ENCODE measurements at places on chromosomes 11 and 22.

- no peak for DNase-seq
Observed at GRCh38 chr22:39153220-39153717, 789 bp upstream of the CBX7 start.

- DNase-seq = no peak
Observed at GRCh38 chr11:102323542-102324251, 6.4 kb downstream of the BIRC3 start.

DNA sequence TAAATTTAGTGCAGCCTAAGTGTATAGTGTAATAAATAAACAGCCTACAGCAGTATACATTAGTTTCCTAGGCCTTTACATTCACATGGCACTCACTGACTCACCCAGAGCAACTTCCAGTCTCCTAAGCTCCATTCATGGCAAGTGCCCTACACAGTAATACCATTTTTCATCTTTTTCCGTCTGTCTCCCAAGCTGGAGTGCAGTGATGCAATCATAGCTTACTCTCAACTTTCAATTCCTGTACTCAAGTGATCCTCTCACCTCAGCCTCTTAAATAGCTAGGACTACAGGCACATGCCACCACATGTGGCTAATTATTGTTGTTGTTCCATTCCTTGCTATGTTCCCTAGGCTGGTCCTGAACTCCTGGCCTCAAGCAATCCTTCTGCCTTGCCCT lies 54.4 kb downstream of the FCHSD2 start:
- DNase-seq = no peak

- no peak for DNase-seq
Observed at GRCh38 chr11:27412192-27412691, 49.2 kb upstream of the CCDC34 start.

- DNase-seq = no peak
Observed at GRCh38 chr11:61912530-61912898, 4.9 kb downstream of the RAB3IL1 start.

- no peak for DNase-seq
Observed at GRCh38 chr22:46701262-46701661, 36.8 kb downstream of the CERK start.

- DNase-seq = no peak
Observed at GRCh38 chr22:37193629-37194191, 5.7 kb upstream of the C1QTNF6 start.

- peak; percentile 35 for DNase-seq
Observed at GRCh38 chr22:38843657-38844314, at the start of gene NPTXR. TSS of gene NPTXR (minus strand) at chr22:38844028.

DNA sequence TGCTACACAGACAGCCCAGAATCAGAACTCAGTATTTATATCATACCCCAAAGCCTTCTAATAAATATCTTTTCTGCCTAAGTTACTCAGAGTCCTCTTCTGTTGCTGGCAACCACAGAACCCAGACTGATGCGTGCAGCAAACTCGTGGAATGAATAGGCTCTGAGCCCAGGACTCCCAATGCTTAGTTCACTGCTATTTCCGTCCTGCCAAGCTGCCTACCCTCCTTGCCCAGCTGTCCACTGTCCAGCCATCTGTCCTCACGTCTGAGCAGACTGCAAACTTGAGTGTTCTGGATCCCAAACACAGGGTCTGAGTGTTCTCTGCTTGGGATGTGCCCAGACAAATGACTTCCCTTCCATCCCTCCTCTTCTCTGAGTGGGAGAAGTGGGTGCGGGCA lies 19.4 kb downstream of the PTPN5 start:
- DNase-seq = no peak

GRCh38 chr11:6319001-6319703 lies 1.1 kb downstream of the CAVIN3 start:
- no peak for DNase-seq

GRCh38 chr11:104510169-104510568 lies 346.2 kb upstream of the PDGFD start:
- no peak for DNase-seq

GRCh38 chr22:42608823-42609361 lies 5.8 kb downstream of the POLDIP3 start:
- DNase-seq = no peak

GRCh38 chr22:26494506-26494905 lies 10.8 kb downstream of the SRRD start:
- no peak for DNase-seq

DNA sequence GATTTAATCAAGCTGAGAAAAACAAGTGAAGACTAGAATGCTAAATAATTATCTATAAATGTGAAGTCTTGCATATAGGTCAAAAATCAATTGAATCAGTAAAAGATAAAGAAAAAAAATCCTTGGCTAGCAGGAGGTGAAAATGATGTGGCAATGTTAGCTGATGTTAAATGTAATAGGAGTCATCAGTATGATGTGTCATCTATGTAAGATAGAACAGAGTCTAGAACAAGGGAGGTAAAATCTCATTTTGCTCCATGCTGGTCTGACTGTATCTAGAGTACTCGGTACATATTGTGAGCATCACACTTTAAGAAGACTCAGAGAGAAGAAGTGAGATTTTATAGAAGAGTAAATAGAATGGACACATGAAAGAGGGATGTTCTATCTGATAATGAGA lies 721.2 kb downstream of the ETS1 start:
- no peak for DNase-seq

GRCh38 chr11:47332791-47333525 lies 19.5 kb downstream of the MYBPC3 start:
- no peak for DNase-seq

DNA sequence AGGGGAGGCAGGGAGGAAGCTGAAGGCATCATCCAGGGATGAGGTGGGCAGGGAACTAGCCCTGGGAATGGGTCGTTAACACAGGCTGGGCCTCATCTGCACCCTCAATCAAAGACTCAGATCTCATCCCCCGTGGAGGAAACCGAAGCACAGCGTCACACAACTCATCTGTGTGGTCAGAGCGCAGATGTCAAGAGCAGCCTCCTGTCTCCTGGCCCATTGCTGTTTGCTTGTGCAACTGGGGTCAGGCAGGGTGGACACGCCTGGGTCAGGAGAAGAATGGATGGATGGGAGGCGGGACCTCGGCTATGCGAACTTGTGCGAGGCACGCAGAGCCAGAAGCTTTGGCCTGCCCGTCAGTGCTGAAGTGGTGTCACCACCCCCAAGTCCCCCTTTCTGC lies 218.1 kb downstream of the CEP164 start:
- no peak for DNase-seq

GRCh38 chr11:131465746-131466145 lies 95.3 kb downstream of the NTM start:
- no peak for DNase-seq

- DNase-seq = no peak
Observed at GRCh38 chr11:77301510-77301909, at the start of gene GDPD4. TSS of gene GDPD4 (minus strand) at chr11:77301686. CDS start at chr11:77285137, 16,549 bp downstream.

DNA sequence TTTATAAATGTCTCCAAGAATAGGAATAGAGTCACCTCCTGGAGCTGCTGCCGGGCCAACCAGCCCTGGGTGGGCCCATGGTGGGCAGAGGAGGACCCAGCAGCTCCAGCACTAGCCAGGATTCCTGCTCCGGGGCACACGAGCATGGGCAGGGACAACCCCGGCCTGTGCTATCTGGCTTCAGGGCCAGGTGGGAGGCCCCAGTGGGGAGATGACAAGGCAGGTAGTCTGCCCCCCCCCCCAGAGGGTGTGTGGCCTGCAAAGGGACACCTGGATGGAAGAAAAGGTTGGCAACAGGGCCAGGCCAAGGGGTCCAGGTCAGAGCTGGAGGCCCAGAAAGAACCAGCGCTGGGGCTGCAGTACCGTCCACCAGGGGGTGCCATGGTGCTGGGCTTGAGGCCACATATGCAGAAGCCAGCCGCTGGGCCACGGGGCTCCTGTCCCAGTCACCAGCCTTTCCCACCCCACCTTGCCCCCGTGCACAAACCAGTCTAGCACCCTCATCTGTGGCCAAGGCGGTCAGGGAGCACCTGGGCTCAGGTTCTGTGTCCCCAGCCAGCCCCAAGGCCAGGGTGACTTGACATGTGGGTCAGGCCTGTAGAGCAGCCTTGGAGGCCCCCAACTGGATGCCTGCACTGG lies 3.4 kb downstream of the TSPAN32 start:
- DNase-seq = peak; percentile 87

- no peak for DNase-seq
Observed at GRCh38 chr11:82682003-82682751, 51.5 kb downstream of the FAM181B start.

GRCh38 chr11:67664696-67665540 lies 9.5 kb downstream of the ALDH3B2 start:
- DNase-seq = no peak

- no peak for DNase-seq
Observed at GRCh38 chr11:829176-829846, 1.6 kb downstream of the CRACR2B start.

DNA sequence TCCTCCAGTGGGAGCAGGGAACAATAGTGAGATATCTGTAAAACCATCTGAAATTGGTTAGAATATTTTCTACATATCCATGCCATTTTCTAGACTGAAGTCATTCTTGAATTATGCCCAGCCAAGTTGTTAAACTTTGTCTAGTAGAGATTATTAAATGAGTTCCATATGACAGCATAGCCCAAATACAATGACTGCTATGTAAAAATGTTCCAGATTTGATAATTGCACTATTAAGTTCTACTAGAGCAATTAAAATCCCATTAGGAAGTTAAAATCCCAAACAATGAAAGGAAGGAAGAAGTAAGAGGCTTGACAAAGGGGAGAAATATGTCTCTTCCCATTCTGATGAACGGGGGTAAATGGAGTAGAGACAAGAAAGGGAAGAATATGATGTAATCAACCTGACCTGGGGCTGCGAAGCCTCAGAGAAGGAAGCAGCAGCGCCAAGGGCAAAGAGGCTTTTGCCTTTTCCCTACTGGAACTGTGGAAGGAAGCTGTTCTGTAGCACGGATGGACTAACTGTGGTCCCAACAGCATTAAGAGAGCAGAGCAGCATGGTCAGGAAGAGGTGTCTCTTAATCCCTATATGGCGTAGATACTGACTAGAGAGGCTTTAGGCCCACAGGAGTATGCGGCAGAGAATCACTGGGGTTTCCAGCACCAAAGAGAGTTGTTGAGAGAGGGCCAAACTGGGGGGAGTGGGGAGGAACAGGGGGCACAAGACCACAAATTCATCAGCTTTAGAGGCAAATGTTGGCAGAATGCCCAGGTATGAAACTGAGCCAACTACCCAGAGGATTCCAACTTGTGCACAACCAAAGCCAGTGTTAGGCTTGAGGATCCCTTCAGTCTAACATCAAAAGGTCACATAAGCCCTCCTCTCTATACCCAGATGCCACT lies 26.7 kb downstream of the RRP8 start:
- no peak for DNase-seq

DNA sequence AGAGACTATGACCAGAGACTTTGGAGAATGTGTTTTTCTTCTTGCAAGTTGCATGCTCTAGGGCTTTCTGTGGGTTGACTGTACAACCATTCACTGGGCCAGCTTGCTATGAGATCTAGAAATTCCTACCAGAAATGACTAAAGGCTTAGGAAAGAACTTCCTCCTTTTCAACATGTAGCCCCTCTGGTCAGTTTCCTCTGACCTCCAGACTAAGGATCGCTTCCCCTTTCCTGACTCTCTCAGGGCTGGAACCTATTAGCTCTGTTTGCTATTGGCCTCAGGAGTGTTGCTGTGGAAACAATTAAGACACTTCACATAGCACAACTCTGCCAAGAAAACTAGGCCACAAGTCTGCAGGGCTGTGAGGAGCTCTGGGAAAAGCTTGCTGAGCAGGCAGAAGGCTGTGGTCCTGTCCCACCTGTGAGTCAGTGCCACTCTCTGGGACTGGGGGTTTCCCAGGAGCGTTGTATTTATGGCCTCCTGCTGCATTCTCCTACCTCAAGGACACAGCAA lies 10.7 kb downstream of the CRY2 start:
- no peak for DNase-seq

- DNase-seq = no peak
Observed at GRCh38 chr11:100593291-100593690, 93.8 kb upstream of the ARHGAP42 start.

GRCh38 chr11:105923252-105923651 lies 98.8 kb downstream of the MSANTD4 start:
- no peak for DNase-seq

DNA sequence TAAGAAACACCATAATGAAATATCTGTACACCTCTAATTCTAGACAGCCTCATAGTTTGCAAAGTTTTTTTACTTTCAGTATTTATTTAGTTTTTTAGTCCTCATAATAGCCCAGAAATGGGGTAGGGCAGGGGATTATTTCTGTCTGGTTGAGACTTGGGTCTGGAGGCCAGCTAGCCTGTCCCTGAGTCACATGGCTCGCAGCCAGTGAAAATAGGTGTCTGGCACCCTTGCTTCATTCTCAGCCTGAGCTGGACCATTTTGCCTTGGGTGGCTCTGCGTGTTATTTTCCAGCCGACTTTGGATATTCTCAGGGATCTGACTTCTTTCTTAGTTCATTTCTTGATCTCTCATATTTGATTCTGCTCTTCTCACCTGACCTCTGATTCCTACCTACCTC lies 123.9 kb upstream of the NARS2 start:
- DNase-seq = no peak

DNA sequence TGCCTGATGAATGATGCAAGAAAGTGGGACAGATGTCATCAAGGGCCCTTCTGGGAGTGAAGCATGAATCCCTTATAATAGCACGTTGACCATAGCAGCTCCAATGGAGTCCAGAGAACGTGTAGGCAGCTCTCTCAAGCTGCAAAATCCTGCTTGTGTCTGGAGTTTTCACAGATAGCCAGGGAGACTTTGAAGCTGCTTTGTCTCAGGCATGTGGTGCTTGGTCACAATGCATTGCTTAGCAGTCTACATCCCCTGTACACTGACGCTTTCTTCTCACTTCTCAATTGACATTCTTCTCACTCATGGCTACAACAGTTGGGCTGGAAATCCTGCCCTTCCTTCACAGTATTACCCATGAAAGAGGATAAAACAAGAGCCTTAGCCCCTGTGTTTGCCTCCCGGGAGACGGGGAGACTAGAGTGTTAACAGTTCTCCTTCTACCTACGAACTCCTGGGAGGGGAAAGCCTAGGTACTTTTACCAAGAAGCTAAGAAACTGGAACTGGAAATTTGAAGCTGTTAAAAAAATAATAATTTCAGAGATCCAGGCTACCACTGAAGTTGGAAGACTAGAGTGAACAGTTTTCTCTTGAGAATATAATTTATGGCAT lies 20.7 kb upstream of the MMP7 start:
- no peak for DNase-seq
